ENCODE measurements at places on chromosomes 13 and 19. TPM values are rescaled to one million over a fixed set of nuclear protein-coding genes. Genes with fewer than 3 reads are reported as not detected.

The C19orf18 gene
- total RNA-seq = 0.33 TPM

The ZNF726 gene
- total RNA-seq = 0.11 TPM

The PEG3 gene
- not detected for total RNA-seq

The PSG6 gene
- total RNA-seq = not detected

The ZNF528 gene
- 0.81 TPM for total RNA-seq

The SIGLECL1 gene
- not detected for total RNA-seq

The CLEC11A gene
- total RNA-seq = 3.8 TPM

The FCER2 gene
- total RNA-seq = not detected

The NKPD1 gene
- 0.17 TPM for total RNA-seq
